KBM-7 (cell line): ENCODE measurements at places on chromosomes 7 and 10.

- DNase-seq = no peak
These were observed 325.1 kb downstream of the HPSE2 start for GRCh38 chr10:98910546-98910945.

DNA sequence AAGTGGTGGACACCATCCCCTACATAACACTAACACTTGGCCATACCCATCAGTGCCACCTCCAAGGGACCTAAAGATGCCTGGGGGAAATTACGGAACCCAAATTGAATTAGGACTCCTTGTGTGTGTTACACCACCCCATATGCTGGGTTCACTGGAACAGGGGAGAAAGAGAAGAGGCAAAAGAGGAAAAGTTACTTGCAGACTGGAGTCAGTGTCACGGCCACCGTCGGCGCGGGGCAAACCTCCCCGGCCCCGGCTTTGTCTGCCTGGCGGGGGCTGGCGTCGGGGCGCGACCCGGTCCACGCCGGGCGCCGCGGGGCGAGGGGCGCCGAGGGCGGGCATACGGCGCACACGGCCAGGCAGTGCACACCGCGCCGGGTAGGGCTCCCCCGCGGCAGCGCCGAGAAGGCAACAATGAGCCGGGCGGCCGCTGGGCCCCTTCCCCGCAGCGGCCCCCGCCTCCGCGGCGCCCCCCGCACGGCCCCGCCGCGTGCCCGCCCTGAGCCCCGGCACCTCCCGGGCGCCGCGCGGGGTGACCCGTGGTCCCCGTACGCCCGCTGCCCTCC, 171.1 kb downstream of the FAM107B start:
- DNase-seq = peak; percentile 52

DNA sequence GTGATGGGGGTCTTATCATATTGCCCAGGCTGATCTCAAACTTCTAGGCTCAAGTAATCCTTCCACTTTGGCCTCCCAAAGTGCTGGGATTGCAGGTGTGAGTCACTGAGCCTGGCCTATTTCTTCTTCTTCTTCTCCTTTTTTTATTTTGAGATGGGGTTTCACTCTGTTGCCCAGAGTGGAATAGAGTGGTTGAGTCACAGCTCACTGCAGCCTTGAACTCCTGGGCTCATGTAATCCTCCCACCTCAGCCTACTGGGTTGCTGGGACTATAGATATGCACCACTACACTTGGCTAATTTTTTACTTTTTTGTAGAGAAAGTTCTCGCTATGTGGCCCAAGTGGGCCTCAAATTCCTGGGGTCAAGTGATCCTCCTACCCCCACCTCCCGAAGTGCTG, 124.3 kb downstream of the SKIDA1 start:
- DNase-seq = no peak

DNA sequence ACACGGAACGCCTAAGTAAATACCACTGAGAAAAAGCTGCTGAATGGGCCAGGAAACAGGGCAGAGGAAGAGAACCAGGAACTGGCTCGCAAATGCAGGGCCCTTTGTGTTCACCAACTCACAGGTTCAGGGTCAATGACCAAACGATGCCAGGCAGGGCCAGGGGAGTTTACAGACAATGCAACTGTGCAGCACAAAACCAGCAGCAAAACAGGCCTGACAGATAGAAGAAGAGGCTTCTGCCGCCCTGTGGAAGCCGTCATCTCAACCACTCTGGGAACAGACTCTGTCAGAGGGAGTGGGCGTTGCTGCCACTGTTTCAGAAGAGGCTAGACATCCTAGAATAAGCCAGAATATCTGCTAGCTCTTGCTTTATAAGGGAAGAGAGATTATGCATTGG, 117.9 kb downstream of the KMT2E start:
- DNase-seq = no peak

DNA sequence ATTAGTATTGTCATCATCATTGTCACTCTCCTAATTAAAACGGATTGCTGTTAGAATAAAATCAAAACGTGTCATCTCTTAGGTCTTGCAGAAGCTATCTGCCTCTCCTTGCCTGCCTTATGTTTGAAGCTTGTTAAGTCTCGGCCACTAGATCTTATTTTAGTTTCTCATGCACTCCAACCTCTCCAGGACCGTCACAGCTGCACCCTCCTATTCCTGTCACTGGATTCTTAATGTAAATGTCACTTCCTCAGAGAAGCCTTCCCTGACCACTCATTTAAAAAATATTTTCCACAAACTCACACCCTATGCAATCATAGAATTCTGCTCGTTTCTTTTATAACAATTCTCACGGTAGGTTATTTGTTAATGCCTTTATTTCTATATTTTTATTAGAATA, 103.9 kb upstream of the DKK1 start:
- no peak for DNase-seq

DNA sequence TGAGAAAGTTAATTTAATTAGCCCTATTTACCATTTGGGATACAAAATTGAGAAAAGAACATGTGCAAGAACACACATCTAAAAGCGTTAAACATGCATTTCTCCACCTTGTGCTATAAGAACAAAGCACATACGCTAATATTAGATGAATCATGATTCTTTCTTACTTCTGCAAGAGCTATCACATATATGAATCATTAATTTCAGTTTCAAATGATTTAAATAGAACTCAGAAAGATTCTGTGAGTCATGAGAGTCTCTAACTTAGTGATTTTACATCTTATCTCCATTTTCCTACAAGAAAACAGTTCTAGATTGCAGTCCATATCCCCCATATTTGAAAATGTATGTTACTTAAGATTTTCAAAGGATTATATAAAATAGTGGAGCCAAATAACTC, 173.9 kb downstream of the RNLS start:
- no peak for DNase-seq

DNA sequence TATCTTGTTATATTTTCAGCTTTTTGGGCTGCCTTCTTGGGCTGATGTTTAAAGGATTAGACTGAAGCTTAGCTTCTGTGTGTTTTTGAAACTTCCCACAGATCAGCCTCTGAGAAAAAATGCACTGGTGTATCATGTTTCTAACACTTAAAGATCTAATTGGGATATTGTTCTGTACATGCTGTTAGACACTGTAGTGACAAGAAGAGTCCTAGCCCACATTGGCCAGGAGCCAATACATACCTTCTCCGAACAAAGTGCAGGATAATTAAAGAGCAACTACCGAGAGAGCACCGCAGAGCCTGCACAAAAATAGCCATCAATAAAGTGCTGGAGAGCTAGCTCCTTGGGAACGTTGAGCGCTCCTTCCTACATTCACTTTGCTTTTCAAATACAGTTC, 289.4 kb upstream of the SP8 start:
- no peak for DNase-seq

DNA sequence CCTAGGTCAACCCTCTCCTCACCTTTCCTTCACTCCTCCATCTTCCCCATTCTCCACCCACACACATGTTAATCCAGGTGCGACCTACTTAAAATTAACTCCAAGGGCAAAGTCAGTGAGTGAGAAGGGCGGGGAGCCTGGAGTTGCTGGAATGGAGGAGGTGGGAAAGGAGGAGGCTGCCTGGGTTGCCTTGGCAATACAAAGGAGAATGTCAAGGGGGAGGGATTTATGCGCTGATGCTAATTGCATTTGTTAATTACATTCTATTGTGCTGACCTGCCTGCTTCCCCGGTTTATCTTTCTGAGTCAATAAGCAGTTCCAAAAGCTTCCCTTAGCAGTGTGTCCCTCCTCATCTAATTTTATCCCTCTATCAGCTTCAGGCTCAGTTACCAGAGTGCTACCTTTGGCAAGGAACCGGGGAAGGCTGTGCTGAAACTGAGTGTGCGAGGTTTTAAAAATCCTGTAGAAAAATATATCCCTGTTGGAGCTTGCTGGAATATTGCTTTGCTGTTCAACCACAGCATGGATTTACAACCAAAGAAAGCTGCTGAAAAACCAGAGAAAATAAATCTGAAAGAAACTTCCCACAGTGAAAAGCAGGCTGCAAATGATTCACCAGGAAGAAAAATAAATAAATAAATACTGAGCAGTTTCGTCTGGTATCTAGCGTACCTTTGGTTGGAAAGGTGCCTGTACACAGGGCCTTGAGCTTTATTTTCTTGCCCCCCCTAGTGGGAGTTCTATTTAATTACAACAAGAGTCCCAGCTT, 113.2 kb upstream of the DGKB start:
- peak; percentile 57 for DNase-seq
